Activated naive CD4-positive, alpha-beta T cell treated with anti-CD3 and anti-CD28 coated beads, Interleukin-2, amount 50 U/mL, for 72 hours (primary cell): ENCODE measurements at places on chromosomes 3 and 15.

GRCh38 chr3:119608405-119609000 is 10.8 kb downstream of the PLA1A start:
- DNase-seq, result no peak

DNA sequence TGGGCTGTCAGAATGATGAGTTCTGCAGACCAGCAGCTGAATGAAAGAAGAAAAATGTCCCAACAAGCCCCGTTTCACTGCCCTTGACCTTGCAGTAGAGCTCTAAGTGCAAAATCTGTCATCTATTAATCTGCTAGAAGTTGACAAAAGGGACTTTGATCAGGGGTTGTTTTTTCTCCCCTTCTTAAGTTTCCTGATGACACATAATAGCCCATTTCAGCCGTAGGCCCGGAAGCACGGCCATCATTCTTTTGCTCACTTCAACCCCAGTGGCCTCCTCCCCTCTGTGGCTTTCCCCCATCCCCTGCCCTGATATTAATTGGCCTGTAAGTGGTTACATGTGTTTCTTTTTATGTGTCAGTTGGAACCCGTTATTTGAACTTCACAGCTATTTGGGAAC is 298.9 kb downstream of the RPLP1 start:
- no peak for DNase-seq

DNA sequence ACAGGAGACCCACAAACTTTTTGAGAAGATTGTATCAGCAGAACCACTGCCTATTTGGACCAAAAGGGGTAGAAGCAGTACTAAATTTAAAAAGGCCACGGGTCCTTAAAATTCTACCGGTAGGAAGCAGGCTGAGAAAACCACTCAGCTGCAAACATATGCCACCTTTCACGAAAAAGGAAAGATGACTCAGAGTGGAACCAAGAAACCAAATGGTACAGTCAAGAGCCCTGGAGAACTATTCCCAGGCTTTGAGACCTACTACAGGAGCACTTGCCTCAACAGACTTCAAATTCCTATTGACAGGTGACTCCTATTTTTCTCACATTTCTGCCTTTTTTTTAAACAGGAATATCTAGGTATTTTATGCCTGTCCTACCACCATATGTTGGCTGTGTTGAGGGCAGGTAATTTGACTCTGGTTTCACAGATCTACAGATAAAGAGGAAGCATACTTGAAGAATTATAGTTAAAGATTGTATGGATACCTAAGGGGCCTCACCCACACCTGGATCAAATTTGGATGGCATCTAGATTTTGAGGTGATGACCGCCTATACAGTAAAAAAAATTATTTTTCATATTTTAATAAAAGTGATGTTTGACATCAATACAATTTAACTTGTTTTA is 10.1 kb downstream of the GOLIM4 start:
- DNase-seq, result no peak

GRCh38 chr3:4421121-4421520 is 45.9 kb downstream of the SUMF1 start:
- peak; percentile 31 for DNase-seq

DNA sequence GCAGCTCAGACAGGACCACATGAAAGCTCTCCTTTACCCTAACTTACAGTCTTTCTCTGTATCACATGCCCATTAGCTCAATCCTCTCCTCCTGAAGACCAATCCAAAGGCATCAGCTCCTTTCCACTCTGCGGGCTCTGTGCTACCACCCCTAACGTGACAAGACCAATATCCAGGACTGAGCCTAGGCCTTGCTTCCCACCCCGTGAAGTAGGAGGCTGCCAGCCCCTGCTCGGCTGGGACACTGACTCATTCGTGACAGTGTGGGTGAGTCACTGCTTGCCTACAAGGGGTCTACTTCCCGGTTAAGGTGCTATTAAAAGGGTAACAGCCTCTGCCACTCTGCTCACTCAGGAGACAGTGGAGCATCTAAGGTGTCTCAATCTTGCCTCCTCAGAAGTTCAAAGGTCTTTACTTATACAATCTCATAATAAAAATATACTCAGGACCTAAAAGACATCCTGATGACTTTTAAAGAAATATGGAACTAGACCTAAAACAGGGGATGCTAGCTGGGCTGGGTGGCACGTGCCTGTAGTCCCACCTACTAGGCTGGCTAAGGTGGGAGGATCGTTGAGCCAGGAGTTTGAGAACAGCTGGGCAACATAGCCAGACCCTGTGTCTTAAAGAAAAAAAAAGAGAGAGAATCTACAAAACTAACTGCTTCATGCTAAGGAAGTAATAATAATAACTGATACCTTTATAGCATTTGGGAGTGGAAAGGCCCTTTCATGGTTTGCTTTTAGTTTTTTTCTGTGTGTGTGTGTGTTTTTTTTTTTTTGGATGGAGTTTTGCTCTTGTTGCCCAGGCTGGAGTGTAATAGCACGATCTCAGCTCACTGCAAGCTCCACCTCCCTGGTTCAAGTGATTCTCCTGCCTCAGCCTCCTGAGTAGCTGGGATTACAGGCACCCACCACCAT is 55.0 kb downstream of the TMEM44 start:
- no peak for DNase-seq

- DNase-seq, result no peak
These were observed 184.0 kb downstream of the ABHD5 start for GRCh38 chr3:43874731-43875130.

- DNase-seq, result no peak
These were observed 383.4 kb upstream of the ARRDC4 start for GRCh38 chr15:97576929-97577645.

DNA sequence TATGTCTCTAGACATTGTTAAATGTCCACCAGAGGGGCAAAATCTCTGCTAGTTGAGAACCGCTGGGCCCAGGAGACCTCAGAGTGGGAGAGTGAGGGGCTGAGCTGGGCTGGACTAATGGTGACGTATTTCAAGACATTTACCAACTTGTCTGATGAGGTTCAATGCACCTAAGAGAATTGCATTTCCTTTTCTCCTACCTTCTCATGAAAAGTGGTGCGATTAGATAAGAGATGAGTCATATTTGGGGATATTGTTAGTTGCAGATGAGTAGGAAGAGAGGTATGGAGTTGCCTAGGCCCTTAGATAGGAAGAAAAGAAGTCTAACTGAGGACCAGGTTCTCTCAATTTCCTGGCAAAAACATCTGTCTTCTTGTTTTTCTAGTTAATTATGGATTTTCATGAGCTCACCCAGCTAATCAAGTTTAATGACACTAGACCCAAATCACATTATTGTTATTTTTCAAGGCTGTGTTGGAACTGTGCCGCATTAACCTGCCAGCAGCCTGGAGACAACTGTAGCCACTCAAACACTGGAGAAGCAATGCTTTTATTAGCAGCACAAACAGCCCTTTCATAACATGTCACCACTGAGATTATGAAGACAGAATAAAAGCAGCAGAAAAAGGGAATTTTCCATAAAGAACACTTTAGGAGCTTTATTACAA is 144.2 kb downstream of the PDCD6IP start:
- DNase-seq, result no peak

DNA sequence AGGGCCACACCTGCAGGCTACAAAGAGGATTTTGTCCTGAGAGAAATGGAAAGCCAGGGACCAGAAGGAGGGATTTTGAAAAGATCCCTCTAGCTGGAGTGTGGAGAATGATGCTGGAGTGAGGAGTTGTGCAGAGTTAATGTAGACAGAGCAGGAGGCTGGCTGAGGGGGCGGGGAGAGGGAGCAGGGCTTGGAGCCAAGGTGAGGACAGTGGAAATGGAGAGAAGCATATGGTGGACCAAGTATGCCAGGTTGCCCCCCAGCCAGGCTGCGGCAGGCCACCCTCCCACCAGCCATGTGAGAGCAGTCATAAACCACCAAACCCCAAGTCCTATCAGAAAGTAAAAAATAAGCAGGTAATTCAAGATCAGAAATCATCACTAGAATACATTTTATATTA is 14.7 kb downstream of the RARRES1 start:
- no peak for DNase-seq

GRCh38 chr3:87179642-87180041 is 47.5 kb upstream of the CHMP2B start:
- DNase-seq, result no peak

GRCh38 chr3:48428572-48429316 is 1.1 kb downstream of the PLXNB1 start:
- no peak for DNase-seq

DNA sequence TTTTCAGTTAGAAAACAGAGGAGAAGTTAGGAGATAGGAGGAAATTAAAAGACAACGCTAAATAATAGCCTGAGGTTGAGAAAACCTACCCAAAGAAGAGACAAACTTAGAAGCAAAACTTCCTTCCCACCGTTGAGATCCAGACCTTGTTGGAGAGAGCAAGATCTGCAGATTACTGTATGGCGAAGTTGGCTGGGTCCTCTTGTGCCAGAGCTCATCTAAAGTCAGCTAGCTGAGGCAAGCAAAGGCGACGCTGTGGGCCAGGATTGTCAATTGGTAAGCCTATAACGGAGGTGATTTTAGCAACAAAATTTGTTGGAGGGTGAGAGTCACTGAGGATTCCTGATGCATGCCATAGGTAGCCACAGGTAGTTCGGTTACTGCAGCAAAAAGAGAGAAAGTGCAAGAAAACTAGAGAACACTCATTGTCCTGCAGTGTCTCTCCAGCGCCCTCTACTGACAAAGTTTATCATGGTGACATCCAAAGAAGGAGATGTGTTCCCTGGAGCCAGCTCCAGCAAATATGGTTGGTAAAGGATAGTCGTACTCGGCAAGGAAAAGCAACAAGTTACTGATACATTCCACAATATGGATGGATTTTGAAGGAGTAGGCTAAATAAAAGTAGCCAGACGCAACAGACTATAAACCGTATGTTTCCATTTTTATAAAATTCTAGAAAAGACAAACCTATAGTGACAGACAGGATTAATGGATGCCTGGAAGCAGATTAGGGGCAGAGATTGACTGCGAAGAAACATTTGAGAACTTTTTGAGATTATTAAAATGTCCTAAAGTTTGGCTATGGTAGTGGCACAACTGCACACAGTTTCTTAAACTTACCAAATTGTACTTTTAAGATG is 9.8 kb upstream of the OR5K4 start:
- DNase-seq, result no peak

DNA sequence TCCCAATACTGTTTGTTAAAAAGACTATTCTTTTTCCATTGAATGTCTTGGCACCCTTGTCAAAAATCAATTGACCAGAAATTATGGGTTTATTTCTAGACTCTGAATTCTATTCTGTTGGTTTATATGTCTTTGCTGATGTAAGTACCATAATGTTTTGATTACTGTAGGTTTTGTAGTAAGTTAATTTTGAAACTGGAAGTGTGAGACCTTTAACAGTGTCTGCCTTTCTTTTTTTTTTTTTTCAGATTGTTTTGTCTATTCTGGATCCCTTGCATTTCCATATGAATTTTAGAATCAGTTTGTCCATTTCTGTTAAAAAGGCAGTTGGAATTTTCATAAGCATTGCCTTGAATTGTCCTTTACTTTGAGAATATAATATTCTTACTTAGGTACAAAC is 13.6 kb downstream of the ATP2C1 start:
- DNase-seq, result no peak

GRCh38 chr3:52752045-52752660 is 18.6 kb downstream of the NEK4 start:
- DNase-seq, result no peak

- no peak for DNase-seq
These were observed 160.5 kb upstream of the C2CD4B start for GRCh38 chr15:62325597-62325996.

GRCh38 chr15:68491415-68492106 is 59.6 kb upstream of the ITGA11 start:
- DNase-seq, result no peak

GRCh38 chr15:57680021-57680420 is 26.5 kb upstream of the POLR2M start:
- DNase-seq, result no peak

GRCh38 chr15:53979051-53979788 is 979 bp downstream of the UNC13C start:
- DNase-seq, result no peak

- no peak for DNase-seq
These were observed 7.7 kb upstream of the C15orf39 start for GRCh38 chr15:75193976-75194375.

DNA sequence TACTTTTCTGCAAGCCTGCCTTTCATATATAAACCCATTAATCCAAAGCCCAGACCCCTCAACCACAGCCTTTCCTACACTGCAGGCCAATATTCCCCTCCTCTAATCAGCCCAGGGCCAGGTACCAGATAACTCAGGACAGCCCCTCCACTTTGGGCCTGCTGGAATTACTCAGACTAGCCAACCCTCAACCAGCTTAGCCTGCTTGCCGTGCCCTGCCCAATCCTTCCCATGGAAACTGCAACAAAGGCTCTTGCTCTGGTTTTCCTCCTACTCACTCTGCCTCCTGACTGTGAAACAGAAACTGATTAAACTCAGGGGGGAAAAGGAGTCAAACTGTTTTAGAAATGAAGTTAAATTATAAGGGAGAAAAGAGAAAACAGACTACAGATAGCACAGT is 248.1 kb downstream of the KLF13 start:
- no peak for DNase-seq

- DNase-seq, result no peak
These were observed 45.5 kb upstream of the SLC6A11 start for GRCh38 chr3:10770547-10770946.

DNA sequence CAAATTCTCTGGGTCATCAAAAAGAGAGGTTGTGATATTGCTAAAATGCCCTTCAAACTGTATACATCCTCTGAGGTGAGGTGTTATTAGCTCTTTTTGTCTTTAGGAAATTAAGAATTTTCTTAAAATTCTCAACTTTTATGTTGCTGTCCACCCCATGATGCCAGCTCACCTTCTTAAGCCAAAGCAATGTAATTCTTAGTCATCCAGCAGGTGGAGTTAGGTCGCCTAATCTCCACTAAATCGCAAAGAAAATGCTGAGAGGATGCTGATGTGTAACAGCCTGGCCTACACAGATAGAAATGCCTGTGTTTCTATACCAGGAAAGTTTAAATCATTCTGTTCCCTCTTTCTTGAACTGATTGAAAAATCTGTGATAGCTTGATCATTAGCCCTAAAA is 770.2 kb upstream of the ALCAM start:
- no peak for DNase-seq

DNA sequence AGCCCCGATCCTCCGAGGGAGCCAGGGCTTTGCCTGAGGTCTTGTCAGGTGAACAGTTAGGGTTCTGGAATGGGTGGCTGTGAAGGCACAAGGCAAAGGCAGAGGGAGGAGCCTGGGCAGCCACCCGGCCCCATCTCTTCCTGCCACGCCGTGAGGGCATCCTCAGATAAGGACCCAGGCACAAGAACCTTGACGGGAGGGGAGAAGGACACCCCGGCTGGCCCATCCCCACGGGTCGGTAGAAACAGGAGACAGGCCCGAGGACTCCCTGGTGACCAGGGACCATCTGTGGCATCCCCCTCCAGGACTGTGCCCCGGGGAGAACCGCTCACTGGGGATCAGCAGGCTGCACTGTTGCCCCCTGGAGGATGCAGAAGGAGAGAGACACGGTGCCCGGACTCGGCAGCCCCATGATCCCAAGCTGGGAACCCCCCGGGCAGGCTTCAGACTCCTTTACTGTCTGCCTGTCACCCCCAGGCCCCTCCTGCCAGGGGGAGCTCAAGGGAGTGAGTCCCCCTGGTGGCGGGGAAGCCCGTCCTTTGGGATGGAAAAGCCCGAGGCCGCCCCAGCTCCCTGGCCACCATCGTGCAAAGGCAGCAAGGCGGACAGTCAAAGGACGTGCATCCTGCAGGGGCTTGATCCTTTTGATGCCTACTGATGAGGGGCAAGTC is 12.3 kb upstream of the PCSK6 start:
- peak; percentile 64 for DNase-seq
